ENCODE measurements at places on chromosomes 1 and 21.

- peak; percentile 77 for DNase-seq
Observed at GRCh38 chr1:176691251-176692228, 228.6 kb downstream of the PAPPA2 start.

DNA sequence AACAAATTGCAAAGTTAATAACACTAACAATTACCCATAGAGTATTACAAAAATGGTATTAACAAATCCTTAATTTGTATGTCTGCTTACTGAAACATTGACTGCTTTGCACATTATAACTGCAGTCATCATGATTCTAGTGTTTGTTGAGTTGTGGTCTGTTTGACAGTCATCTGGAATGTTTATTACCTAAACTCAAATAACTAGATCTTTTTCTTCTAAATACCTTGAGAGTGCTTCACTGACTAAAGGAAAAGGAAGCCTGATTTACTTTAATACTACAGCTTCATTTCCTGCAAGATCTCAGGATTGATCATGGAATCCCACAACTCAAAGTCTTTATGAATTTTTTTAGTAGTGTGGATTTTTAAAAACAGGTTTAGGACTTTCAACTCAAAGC is 70.0 kb downstream of the HMCN1 start:
- DNase-seq = no peak

DNA sequence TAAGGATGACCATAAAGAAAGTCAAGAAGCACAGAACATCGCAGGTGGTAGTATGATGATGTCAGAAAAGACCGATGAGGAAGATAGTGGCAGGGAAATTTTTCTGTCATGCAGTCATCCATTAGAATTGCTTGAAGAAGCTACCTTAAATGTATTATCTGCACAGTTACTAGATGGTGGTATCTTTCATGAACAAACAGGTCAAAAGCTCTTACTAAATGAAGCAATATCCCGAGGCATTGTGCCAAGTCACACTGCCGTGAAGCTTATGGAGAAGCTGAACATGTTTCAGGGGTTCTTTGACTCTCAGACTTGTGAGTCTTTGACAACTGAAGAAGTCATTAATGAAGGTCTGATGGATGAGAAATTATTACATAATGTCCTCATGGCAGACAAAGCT is 128.8 kb downstream of the MACF1 start:
- DNase-seq = no peak

DNA sequence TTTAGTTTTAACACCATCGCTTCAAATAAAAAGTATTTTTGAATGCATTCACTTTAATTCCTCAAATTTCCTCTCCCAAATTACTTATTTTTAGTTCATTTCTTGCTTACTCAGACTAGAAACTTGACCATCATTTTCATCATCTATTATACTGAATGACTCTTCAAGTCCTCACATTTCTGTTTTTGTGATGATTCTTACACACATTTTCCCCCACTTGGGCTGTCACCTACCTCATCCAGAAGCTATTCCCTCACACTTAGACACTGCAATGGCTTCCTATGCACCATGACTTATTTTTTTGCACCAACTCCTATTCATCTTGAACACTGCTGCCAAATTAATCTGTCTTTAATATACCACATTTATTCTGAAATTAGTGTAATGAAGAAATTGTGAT is 239.6 kb upstream of the DUSP10 start:
- DNase-seq = no peak

- no peak for DNase-seq
Observed at GRCh38 chr1:167477986-167478385, 40.3 kb downstream of the CD247 start.

DNA sequence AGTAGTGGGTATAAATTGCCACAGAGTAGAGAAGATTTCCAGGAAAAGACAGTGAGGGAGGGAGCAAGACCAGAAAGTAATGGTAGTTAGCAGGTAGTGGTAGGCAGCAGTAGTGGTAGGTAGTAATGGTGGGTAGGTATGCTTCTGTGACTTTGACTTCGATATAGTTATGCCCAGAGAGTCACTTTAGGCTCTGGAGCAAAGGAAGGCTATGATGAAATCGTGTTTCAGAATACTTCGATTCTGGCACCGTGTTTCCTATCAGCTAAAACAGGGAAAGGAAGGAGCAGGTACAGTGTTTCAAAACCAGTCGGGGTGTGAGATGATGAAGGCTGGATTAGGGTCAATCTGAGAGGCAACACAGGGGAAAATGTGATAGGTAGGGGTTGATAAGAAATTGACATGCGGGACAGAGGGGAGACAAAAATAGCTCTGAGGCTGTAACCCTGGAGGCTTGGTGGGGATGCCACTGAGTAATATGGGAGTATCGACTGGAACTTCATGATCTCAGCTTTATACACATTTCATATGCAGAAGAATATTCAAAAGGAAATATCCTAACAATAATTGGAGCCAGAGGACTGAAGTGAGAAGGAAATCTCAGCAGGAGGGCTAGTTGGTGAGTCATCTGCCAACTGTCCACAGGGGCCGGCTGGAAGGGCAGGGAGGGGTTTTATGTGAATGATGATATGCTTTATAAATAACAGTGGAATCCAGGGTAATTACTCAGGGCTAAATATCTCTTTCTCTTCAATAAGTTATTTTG is 25.2 kb upstream of the TRIM45 start:
- DNase-seq = peak; percentile 90

DNA sequence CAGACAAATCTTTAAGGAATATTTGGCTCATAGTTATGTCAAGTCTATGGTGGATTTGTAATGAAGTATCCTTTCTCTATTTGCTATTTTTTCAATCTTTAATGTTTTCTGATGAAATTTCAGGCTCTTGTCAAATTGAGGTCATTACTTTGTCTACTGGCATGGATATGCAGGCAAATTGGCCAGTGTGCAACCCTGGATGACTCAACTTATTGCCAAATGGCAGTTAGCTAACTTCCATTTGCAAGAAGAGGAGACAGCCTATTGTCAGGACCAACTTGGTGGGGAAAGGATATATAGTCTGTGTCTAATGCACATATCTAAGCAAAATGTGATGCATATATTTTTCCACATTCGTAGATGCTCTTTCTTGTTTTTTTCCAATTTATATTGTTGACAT is 530.5 kb downstream of the PTBP2 start:
- DNase-seq = peak; percentile 84

GRCh38 chr21:44703731-44704635 is 7.0 kb downstream of the KRTAP10-12 start:
- no peak for DNase-seq

DNA sequence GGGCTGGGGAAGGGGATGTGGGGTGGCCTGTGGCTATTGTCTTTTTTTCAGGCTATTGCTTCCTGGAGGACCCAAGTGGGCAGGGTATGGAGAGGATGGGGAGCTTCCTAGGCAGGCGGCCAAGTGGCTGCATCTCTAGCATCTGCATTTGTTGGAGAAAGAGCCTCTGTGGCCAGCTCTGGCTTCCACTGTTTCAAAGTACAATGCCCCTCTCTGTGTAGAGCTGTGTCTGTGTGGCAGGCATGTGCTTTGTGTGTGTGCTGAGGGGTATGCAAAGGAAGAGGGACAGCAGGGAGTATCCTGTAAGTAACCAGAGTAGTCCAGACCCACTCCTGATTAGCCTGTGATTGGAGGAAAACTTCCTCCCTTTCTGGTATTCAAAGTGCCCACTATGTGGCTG is 40.6 kb downstream of the KCNA2 start:
- no peak for DNase-seq

- no peak for DNase-seq
Observed at GRCh38 chr1:7424352-7424890, 346.7 kb upstream of the VAMP3 start.

DNA sequence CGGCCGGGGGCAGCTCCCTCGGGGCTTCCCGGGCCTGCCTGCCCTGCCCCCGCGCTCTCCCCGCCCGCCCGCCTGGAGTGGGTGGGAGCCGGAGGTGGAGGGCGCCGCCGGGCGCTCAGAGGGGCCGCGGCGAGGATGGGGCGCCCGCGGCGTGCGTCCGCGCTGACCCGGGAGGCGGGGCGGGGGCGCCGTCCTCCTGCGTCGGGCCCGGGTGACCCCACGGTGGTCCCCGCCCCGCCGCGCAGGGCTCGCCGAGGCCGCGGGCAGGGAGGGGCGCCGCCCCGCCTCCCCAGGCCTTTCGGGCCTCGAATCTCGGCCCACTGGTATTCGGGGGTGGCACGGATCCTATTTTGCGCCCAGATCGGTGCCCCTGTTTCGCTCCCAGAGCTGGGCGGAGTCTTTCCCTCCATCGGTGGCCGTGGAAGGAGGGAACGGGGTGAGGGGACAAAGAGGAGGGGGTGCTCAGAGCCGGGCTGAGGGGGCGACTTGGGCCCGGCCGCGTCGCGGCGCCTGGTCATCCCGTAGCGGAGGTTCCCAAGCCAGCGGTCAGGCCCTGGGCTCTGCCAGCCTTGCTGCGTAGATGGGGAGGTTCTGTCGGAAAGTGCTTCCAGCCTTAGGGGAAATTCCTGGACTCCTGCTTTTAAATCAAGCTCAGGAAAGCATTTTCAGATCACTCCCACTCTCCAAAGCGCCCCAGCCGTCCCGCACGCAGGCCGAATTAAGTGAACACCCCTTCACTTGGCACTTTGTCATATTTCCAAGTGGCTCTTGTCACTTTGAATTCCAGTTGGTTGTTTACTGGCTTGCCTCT is 545 bp downstream of the PATJ start:
- DNase-seq = peak; percentile 74

- no peak for DNase-seq
Observed at GRCh38 chr21:43900078-43900385, 35.0 kb downstream of the AGPAT3 start.

- DNase-seq = no peak
Observed at GRCh38 chr1:16922885-16923431, 1.2 kb downstream of the CROCC start.

DNA sequence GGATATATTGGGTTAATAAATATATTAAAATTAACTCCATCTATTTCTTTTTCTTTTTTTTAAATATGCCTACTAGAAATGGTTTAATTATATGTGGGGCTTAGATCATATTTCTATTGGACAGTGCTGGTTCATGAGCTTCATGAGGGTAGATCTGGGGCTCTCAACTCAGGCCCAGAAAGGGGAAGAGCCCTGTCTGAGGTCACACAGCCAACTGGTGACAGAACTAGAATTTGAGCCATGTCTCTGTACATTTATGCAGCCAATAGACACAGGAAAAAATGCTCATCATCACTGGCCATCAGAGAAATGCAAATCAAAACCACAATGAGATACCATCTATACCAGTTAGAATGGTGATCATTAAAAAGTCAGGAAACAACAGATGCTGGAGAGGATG is 5.1 kb upstream of the EPHB2 start:
- DNase-seq = no peak

DNA sequence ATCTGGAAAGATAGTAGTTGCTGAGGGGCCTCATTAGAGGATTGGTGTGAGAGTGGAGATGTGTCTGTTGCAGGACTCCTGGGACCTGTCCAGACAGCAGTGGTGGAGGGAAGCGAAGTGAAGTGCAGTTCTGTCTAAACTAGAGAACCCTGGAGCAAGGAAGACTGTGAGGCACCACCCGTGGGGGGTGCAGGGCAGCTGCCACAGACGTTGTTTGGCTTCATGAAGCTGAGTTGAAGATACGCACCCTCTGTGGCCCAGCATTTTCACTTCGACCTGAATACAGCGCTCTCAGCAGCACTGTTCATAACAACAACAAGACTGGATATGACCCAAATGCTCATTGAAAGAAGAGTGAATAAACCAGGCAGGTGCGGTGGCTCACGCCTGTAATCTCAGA is 29.3 kb downstream of the ABCG1 start:
- DNase-seq = no peak

DNA sequence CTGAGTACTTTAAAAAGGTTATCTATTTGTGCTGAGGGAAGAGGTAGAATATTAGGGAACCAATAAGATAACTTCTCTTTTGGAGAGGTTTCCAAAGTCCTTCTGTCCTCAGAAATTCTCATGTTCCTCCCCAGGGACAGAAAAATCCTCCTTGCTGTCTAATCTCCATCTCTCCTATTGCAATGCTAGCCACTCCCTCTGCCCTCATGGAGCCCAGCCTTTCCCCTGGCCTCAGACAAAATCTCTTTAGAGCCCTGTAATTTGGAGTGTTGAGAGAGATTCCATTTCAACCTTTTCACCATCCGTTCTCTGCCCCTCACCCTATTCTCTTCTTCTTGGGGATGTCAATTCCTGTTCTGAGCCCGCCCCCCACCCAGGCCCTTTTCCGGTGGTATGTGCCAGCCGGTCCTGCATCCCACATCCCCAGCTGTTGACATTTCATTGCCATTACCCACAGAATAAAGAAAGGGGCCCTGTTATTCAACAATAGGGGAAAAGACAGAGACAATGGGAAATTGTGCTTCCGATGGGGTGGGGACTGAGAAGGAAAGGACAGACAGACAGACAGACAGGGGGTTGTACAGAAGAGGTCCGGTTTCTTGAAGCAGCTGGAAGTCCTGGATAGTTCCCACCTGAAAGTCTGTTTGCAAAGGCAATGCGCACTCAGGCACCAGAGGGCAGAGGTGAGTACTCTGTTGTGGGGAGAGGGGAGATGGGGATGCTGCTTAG is at the start of gene HAPLN2:
HAPLN2 (plus strand) TSS at position 563 of the 729 bp plus-strand sequence. CDS start 4,076 bp downstream, outside the sequence.
- DNase-seq = peak; percentile 29

- DNase-seq = no peak
Observed at GRCh38 chr1:1470626-1471388, 758 bp upstream of the ATAD3B start.

DNA sequence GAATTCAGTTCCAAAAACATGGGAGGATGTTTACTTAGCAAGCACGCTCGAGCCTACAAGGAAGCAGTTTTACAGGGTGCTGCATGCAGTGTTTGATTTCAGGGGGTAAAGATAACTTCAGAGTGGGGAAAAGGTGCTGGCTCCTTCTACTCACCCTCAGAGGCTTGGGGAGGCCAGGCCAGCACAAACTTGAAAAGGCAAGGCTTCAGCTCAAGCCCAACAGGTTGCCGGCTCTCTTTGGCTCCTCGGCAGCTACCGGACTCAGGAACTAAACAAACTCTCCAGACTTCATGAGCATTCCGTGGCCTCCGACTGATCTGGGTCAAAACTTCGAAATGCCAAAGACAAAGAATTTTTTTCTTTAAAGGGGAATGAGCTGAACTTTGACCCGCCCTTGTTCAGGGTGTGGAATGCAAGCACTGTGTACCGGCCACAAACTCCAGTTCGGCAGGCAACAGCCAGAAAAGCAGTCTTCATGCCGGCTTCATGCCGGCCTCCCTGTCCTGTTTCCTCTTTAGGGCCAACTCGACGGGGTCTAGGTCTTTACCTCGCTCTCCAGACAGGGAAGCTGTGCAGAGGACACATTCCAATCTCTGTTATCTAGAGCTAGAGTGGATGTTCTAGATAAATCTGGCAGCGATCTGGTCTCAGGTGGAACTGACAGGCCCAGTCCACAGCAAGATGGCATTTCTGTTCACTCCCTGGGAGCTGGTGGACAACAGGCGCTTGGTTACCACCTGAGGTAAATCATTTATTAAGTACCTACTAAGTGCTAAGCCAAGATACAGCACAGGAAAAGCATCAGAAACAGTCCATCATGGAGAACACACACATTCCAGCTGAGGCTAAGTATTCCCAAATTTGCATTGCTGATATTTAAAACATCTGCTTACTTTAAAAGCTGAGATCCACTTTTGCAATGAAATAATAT is 75.0 kb downstream of the CD46 start:
- DNase-seq = no peak

GRCh38 chr1:172350856-172351255 is 69.6 kb upstream of the C1orf105 start:
- no peak for DNase-seq

GRCh38 chr1:206769304-206769731 is 1.3 kb upstream of the IL19 start:
- no peak for DNase-seq

- DNase-seq = no peak
Observed at GRCh38 chr1:50132347-50132894, 23.7 kb downstream of the ELAVL4 start.

GRCh38 chr1:214155987-214156625 is 124.9 kb upstream of the SMYD2 start:
- DNase-seq = no peak
